ENCODE measurements at places on chromosomes 13 and 19.

- DNase-seq, result peak; percentile 60
Measured at GRCh38 chr19:13072188-13072908, 30.3 kb downstream of the LYL1 start.

- DNase-seq, result peak; percentile 80
Measured at GRCh38 chr19:18339723-18340122, 675 bp upstream of the PGPEP1 start.

- no peak for DNase-seq
Measured at GRCh38 chr13:23730251-23730650, 158.9 kb downstream of the MIPEP start.

GRCh38 chr13:94176561-94176960, 302.9 kb downstream of the DCT start:
- DNase-seq, result peak; percentile 33

DNA sequence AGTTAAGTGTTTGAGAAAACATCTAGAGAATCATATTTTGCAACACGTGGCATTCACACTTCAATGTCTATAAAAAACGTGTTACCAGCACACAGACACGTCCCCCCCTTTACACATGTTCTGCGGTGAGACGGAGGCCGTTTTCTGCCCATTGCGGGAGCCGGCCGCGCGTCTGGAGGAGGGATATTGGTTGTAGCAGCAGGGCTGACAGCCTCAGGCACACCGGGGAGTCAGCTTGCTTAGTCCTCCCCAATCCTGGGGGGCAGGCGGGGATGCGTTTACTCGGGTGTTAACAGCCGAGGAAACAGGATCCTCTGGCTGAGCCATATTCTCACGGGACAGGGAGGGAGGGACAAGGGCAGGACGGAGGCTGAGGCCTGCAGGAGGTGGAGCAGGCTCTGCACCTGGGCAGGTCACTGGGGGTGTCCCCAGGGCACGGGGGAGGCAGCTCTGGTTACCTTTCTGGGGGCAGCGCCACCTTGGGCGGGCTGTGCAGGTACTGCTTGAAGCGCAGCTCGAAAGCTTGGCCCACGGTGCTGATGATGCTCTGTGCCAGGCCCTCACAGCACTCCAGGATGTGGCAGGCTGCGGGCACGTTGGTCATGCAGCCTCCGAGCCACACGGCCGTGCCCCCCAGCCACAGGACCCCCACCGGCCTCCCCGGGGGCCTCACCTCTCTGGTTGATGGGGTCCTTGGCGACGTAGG, 25.0 kb downstream of the SHC2 start:
- no peak for DNase-seq

- DNase-seq, result no peak
Measured at GRCh38 chr13:83845106-83845505, 37.2 kb downstream of the SLITRK1 start.

DNA sequence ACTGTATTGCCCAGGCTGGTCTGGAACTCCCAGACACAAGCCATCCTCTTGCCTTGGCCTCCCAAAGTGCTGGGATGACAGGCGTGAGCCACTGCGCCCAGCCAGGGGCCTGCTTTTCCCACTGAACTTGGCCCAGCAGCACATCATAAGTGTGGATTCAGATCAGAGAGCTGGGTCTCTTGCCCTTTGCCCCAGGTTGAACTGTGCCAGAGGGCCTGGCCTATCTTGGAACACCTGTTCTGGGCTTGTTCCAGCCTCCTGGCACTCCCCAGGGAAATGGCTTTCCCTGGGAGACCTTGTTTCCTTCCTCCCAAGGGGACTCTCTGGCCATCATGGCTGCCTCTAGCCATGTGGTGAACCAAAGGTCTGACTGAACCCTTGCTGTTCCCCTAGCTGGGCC, 3.4 kb downstream of the CC2D1A start:
- no peak for DNase-seq

DNA sequence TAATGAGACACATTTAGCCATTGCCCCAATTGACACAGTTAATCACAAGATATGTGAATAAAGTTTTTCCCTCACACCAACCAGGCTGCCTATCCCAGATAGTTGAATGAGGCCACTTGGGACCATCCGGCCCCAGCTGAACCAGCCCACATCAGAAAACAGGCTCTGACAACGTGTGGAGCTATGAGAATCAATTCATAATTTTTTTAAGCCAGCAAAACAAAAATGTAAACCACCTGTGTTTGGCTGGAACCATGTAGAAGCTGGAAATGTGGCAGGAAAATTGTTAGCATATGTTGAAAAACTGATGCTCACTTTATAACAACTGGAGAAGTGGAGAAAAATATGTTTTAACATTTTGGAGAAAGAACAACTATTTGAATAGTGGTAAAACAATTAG, 1161.3 kb downstream of the SLITRK1 start:
- no peak for DNase-seq

GRCh38 chr13:59279028-59279427, 884.7 kb downstream of the DIAPH3 start:
- no peak for DNase-seq

DNA sequence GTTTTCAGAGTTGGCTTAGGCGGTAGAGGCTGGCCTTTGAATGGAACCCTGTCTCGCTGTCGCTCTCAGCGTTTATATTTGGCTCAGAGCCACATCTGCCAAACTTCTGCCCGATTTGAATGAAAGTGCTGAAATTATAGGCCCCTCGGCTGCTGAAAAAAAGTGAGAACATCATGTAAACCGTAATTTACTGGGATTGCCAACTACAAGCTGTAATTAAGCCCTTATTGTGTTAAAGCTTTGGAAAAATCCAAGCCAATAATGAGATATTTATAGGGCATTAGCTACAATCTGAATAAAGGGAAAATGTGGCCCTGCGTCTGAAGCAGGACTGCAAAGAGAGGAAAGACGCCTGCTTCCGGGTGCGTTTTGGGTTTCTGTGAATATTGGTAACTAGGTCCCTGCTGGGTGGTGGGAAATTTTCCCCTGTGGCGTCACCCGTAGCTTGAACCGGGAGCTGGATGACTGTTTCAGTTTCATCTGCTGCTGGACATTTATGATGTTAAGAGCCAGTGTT, 9.9 kb downstream of the DNM2 start:
- no peak for DNase-seq

- no peak for DNase-seq
Measured at GRCh38 chr13:32629313-32629712, 43.1 kb downstream of the PDS5B start.

DNA sequence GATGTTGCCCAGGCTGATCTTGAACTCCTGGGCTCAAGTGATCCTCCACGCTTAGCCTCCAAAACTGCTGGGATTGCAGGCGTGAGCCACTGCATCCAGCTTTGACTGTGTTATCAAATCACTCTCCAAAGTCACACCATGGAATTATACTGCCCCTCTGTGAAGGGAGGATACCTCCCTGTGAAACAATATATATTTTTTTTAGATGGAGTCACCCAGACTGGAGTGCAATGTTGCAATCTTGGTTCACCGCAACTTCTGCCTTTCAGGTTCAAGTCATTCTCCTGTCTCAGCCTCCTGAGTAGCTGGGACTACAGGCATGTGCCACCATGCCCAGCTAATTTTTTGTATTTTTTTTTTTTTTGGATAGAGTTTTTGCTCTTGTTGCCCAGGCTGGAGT, 7.7 kb downstream of the TYK2 start:
- DNase-seq, result no peak

- no peak for DNase-seq
Measured at GRCh38 chr13:23146006-23146405, 34.8 kb upstream of the SGCG start.

GRCh38 chr13:42113478-42113877, 65.0 kb downstream of the DGKH start:
- no peak for DNase-seq

GRCh38 chr19:42151782-42152684, 19.8 kb upstream of the POU2F2 start:
- no peak for DNase-seq

GRCh38 chr13:46183018-46183946, 1.3 kb upstream of the LCP1 start:
- DNase-seq, result peak; percentile 72

DNA sequence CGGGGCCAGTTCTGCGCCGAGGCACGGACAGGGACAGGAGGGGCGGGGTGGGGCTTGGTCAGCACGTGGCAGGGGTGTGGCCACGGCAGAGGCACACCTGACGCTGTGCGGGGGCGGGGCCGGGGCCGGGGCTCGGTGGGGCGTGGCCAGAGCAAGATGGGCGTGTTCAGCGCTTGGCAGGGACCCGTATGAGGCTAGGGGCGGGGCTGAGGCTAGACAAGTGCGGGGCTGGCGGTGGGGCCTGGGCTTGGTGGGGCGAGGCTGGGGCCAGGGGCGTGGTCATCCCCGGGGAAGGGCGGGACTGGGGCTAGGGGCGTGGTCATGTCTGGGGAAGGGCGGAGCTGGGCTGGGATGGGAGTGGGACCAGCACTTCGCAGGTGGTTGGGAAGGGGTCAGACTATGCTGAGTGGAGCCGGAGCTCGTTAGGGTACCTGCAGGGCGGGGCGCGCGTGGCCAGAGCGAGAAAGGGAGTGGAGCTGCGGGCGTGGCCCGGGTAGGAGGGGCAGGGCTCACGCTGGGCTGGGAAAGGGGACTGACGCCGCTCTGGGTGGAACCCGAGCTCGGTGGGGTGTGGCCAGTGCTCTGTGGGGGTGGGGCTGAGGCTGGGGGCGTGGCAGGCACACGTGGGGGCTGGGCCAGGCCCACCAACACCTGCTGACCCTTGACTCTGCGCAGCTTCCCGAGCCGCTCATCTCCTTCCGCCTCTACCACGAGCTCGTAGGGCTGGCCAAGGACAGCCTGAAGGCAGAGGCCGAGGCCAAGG, 12.8 kb downstream of the POLR2E start:
- peak; percentile 90 for DNase-seq

- peak; percentile 57 for DNase-seq
Measured at GRCh38 chr13:30696278-30697176, 38.8 kb upstream of the ALOX5AP start.

DNA sequence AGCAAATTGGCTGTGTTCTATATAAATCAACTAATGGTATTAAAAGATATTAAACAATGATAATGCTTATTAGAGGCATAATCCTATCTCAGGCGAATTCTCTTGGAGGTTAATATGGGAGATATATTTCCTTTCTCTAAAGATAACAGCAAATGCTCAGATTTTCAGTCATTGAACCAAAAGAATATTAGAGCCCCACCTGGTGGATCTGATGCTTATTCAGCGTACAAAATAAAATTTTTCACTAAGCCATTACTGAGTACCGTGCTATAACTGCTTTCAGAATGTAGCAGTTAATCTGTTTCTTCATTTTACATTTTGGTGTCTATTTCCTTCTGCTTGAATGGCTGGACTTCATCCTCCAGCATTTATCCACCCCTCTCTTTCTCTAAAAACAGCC, 143.3 kb upstream of the IPO5 start:
- peak; percentile 23 for DNase-seq

DNA sequence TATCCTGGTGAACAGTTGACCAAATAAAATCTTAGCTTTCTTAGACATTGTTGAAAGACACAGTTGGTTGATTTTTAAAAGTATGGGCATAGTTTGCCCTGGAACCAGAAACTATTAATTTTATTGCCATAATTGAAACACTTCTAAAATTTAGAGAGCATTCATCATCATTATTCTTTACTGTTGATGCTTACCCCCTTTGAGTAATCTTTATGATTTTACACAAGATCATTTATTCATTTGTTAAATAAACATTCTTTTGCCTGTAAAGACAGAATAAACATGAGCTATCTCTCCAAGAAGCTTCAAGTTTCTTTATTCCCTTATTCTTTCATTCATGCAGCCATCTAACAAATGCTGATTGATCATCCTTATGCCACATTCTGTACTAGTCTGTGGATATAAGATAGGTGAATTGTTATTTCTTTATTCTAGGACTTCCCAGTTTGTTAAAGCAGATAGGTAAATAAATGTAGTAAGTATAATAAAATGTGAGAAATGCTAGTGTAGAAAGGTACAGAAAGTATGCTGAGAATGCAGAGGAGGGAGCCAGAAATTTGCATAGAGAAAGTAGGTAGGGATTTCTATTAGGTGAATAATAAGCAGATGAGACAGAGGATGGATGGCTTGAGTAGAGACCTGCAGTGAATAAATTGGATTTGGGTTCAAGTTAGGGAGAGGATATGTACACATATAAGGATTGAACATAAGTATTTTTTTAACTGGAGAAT, 8.2 kb downstream of the SERTM1 start:
- no peak for DNase-seq

- peak; percentile 35 for DNase-seq
Measured at GRCh38 chr13:40190641-40191100, 475.8 kb downstream of the FOXO1 start.

DNA sequence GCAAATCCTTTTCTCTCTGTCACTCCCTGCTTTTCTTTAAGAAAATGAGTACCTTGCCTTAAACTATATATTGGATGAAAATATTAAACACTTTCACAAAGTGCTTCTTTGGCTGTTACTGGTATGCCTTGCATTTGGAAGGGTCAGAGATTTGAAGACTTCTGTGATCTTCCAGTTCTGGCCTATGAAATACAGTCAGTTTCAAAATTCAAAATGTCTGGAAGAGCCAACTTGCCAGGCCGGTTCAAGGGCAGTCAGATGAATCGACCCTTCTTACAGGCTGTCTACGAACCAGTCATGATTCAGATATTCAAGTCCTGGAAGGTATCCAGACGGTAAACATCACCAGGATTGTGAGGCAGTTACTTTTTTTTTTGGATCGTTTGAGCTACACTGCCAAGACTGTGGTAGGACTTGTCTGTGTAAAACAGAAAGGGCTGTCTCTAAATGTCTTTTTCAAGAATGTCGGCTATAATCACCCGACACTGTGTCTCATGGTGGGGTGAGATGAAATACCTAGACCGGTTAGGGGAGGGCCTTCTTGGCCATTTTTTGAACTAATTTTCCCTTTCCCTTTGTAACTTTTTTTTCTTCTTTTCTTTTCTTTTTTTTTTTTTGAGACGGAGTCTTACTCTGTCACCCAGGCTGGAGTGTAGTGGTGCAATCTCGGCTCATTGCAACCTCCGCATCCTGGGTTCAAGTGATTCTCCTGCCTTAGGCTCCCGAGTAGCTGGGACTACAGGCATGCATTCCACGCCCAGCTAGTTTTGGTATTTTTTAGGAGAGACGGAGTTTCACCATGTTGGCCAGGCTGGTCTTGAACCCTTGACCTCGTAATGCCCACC, 11.2 kb downstream of the ACTN4 start:
- DNase-seq, result no peak

DNA sequence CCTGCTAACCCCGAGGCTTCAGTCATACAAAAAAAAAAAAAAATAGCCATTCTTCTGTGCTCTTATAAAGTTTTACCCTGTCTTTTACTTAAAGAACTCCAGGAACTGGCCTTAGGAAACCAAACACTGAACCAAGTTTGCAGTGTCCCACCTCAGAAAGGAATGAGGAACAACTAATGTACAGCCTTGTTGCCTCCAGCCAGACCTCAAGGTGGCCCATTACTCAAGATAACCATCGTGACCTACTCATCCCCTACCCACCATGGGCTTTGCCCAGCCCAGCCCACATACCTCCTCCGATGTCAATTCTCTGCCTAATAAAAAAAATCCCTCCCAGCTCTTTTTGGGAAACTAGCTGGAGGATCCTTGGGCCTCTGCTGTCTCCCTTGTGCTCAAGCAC, 133.2 kb downstream of the STARD13 start:
- DNase-seq, result no peak

GRCh38 chr13:100602493-100603111, 14.0 kb upstream of the GGACT start:
- DNase-seq, result no peak

GRCh38 chr19:55232986-55233385, 4.4 kb upstream of the TMEM86B start:
- DNase-seq, result no peak

Measured in hematopoietic multipotent progenitor cell treated with erythropoietin and hydrocortisone succinate and interleukin-3 and kit ligand, for 6 days (in vitro differentiated cells).